ENCODE measurements at places on chromosomes 2 and 18.

GRCh38 chr2:128563348-128563687 is 244.7 kb upstream of the HS6ST1 start:
- DNase-seq, result no peak

DNA sequence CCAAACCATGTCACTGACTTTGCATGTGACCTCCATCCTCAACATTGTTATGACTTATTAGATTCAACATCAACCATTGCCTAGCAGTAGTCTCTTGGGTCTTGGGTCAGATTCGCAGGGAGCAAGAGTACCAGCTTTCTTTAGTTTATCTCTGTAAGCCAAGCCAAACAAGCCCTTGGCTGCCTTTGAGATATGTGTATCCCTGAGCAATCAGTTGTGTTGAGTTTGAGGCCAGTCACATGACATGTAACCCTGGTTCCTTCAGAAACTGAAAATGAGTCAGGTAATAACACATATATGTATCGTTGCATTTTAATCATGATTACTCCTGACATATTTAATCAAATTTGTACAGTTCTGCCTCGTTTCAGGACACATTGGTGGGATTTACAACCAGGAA is 173.3 kb downstream of the PARD3B start:
- DNase-seq, result no peak

GRCh38 chr18:48922801-48923730 is 27.7 kb downstream of the SMAD7 start:
- no peak for DNase-seq

- DNase-seq, result no peak
These were observed 177.3 kb upstream of the SPOPL start for GRCh38 chr2:138324068-138324771.

GRCh38 chr2:144082327-144082726 is 437.6 kb downstream of the ZEB2 start:
- DNase-seq, result no peak

- no peak for DNase-seq
These were observed 62.3 kb upstream of the TMEM178A start for GRCh38 chr2:39603436-39603835.

GRCh38 chr2:24721470-24721869 is 71.7 kb downstream of the PTRHD1 start:
- peak; percentile 70 for DNase-seq

GRCh38 chr2:127891811-127892210 is 6.1 kb upstream of the AMMECR1L start:
- no peak for DNase-seq

- no peak for DNase-seq
These were observed 105.3 kb downstream of the HDAC4 start for GRCh38 chr2:239295377-239296019.

GRCh38 chr2:2564300-2565078 is 233.4 kb upstream of the MYT1L start:
- peak; percentile 4 for DNase-seq

- no peak for DNase-seq
These were observed 16.0 kb downstream of the FAM178B start for GRCh38 chr2:96970248-96970875.

DNA sequence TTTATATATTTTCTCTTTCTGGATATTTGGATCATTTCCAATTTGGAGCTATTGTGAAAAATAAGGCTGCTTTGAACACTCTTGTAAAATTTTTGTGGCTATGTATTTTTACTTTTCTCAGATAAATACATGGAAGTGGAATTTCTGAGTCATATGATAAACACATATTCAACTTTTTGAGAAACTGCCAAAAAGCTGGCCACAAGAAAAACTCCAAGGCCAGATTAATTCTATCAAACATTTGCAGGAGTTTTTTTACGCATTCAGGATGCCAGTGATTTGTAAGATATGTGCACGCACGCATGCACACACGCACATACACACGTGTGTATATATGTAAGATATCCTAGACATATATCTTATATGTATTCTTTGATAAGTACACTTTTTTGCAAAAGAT is 477.5 kb upstream of the SPHKAP start:
- no peak for DNase-seq

- DNase-seq, result no peak
These were observed 25.7 kb downstream of the MDH1 start for GRCh38 chr2:63614448-63614968.

DNA sequence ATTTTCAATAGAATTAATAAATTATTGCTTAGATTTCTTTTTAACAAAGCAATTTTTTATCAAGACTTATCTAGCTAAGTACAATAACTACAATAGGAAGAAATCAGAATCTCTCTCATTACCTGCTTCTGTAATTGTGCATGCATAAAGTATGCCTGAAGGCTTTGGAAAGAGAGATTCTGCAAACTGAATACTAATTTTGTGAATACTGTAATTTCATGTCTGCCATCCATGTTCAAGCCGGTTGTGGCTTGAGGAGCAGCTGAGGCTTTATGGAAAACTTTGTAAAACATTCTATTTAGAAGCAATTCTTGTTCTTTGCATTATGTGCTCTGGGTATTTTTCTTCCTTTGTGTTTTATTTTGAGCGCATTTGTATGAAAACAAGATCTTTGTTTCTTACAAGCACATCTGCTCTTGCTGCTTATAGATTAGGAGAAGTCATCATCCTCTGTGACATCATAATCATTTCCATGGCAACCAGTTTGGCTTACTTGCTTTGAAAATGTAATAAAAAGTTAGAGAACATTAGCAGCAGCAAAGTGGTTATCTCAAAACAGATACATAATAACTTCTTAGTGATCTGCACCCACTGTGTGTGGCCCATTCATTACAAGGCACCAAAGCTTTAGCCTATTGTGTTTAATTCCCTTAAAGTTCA is 16.0 kb upstream of the IKZF2 start:
- no peak for DNase-seq

- DNase-seq, result peak; percentile 82
These were observed 27.3 kb downstream of the ZAP70 start for GRCh38 chr2:97740590-97741182.

DNA sequence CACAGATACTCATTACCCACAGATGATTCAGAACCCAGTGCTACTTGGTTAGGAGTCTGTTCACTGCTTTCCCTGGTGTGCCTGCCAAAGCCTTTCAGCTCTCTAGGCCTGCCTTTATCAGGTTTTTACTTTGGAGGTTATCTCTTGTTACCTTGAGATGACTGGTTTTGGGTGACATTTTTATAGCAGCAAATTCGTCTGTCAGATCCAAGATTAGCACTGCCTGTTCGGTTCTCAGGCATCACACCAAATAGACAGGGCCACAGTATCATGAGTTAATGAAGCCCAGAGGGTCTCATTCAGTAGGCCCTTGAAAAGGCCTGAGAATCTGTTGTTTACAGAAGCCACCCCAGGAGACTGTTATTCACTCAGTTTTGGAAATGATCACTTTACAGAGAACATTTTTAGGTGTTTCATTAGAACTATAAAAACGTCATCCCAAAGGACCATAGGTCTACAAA is 121.2 kb downstream of the OSBPL6 start:
- no peak for DNase-seq

GRCh38 chr2:223187256-223187655 is 135.3 kb downstream of the KCNE4 start:
- DNase-seq, result no peak

DNA sequence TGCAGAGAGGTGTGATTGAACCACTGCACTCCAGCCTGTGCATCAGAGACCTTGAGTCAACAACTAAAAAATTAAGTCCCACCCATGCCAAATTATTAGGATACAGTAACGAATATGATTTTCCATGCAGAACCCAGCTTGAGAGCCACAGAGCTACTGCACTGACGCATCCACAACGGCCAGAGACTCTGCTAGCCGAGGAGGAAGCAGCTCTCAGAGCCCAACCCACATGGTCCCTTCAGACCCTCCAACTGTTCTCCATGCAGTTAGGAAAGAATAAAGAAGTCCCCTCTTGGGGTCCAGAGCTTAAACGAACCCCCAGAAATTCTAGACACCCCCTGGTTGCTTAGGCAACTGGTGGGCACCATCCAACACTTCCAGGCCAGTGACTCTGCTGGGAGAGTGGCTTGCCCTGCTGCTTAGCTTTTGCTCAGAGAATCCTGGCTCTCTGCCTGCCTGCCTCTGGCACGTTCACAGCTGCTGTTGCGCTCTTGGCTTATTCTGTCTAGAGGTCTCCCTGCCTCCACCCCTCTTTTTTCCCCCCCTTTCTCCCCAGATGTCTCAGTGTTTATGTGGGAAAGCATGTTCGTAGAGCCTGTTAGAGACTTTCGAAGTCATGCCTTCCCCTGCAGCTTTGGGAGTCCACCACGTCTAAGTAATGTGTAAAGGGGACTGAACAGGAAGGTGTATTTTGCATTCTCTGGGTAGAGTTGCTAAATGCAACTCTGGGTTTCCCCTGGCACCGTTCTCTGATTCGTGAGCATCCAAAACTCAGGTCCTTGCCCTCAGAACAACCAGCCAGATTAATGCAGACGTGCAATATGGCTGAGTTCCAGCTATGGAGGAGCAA is 26.0 kb upstream of the SP3 start:
- peak; percentile 73 for DNase-seq

DNA sequence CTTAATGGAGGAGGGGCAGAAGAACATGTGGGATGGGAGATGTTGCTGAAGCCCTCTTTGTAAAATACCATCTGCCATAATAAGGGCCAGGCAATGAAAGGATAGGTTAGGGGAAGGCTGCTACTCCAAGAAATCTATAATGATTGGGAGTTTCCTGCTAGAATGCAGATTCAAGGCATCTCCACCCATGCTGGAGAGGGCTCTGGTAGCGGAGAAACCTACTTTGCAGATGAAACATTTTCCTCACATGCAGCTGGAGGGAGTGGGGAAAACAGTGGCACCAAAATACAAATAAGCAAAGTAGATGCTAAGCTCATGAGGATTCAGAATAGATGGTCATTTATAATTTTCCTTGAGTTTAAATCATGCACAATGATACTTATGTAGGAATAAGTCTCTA is 82.3 kb upstream of the GCFC2 start:
- no peak for DNase-seq

DNA sequence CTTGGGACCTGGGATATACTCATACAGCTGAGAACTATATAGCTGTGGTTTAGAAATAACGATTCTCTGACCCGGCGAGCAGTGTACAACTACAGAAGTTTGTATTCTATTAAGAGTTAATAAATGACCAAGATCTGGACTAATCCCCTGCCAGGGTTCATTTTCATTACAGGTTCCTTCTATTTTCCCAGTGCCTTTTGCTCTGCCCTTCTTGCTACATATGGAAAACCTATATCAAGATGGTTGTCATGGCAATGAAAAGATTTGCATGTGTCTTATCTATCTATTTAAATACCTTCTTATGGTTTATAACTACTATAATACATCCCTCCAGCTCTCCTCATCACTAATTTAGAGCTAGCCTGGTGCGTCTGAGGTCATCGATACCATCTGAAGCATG is 965.2 kb downstream of the BCL11A start:
- no peak for DNase-seq

DNA sequence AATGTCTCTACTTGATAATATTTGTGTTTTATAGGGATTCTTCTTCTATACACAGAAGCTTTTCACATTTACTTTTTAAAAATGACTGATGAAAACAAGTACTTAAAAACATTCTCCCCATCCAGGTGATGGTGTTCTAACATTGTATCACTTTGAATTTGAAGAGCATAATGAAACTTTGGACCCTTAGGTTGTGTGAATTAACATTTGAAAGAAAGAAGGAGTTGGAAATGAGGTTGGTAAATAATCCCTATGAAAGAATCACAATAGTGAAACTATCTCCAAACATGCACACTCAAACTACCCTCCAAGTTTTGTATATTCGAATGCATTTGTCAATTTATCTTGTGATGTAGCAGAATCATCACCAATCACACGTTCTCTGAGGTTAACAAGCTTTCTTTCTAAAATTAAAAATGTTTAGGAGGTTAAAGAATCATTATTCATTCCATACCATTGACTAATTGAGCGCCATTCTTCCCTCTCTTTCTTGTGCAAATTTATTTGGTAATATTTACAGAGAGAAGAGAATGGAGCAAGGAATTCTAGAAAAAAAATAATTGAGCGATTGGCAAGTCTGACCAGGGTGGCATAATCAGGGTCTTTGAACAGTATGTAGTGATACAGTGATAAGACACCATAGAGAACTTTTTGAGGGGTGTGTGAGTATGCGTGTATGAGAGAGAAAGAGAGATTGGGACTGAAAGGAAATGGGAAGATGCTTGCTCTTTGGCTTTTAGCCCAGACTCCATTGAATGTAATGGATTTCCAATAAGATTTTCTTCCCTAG is 260.0 kb upstream of the NRXN1 start:
- DNase-seq, result no peak

- no peak for DNase-seq
These were observed 494.6 kb upstream of the MYT1L start for GRCh38 chr2:2825516-2826208.

- DNase-seq, result no peak
These were observed 318.0 kb downstream of the ALK start for GRCh38 chr2:29603341-29603740.

- DNase-seq, result no peak
These were observed 65.7 kb upstream of the CTAGE1 start for GRCh38 chr18:22483407-22483806.

DNA sequence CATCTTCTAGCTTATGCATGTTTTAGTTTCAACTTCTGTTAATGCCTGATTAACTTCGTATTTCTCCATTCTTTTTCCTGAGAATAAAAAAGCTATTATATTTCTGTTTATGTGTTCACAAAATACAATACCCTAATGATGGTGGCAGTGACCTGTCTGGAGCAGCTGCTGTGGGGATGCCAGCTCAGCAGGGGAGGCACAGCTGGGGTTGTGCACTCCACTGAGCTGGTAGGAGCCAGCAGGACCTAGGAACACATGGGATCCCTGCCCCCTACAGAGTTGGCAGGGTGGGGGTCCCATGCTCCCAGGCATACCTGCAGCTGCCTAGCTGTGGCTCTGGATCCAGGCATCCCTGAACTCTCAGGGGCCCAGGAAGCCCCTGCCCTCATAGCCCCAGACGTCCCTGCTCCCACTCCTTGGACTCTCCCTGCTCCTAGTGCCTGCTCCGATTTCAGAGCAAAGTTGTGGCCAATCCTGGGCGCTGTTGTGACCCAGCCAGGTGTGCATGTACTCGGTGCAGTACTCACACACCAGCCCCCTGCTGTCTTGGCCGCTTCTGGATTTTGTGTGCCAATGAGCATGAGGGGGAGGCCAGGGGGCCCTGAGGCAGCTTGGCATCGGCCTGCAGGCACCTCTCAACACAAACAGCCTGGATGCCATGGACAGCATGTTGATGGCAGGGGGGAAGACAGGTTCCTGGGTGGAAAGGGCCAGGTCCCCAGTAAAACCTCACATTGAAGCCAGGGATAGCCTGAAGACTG is 546.0 kb downstream of the ZNF804A start:
- DNase-seq, result no peak

DNA sequence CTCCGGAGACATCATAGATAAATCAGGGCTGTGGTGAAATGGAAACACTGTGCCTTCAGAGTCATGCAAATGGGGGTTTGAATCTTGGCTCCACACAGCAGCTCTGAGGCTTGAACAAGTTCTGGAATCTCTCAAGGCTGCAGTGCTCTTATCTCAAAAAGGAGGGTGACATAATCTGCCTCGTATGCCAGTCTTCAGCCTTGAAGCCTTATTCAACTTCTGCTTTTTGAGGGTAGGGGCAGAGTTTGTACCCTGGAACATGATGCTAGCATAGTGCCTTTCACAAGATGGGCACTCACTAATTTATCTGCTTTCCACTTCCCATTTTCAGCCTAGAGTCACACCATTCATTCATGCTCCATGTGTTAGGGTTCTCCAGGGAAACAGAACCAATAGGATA is 42.3 kb downstream of the GATA6 start:
- DNase-seq, result no peak

All from NCI-H1105 treated with DMSO at 0.1 percent for 48 hours (cell line).